RPMI7951 (cell line): ENCODE measurements at places on chromosomes 3 and 15. TPM values are rescaled to one million over a fixed set of nuclear protein-coding genes. Genes with fewer than 3 reads are reported as not detected.

DNA sequence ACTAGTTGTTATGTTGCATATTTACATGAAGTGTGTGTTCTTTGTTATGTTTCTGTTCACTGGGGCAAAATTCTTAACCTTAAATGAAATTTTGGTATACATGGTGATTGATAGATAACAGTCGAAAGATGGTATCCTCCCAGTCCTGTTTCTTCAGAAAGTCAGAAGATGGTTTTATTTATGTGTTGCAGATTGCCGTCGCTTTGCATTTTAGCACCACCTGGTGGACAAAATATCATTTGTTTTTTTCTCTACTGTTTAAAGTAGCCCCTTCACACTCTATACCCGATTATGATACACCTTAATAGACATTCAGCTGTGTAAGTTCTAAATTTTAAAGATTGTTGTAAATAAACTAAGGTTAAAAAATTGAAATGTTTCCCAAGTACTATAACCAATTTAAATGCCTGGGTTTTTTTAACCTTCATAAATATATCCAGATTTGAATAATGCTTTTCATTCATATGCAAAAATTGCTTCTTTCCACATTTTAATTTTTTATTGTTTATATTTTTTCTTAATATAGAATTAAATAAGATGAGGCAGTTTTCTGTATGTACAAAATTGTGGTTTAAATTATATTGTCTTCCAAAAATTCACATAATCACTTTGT, 152.2 kb downstream of the ALCAM start:
- DNase-seq: peak; percentile 66

- peak; percentile 59 for DNase-seq
Measured at GRCh38 chr3:151580591-151580990, 119.7 kb upstream of the IGSF10 start.

DNA sequence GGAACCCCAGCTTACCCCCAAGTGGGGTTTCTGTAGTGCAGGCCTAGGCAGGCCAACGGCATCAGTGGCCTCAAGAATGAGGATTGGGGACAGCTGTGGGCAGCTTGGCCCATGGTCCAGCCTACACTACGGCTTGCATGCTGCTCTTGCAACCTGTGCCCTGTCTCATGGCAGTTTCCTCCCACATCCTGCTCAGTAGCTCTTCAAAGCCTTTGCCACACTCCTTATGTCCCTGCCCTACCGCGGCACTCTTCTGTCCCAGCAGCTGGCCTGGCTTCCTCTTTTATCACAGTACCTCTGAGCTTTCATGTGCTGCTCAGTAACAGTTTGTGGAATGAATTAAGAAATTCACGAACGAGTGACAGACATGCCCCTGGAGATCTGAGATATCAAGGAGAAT, 431.0 kb downstream of the EPHB1 start:
- no peak for DNase-seq

Gene CYP1A1
- total RNA-seq: 1.3 and 1.4 TPM in 2 replicates

- DNase-seq: no peak
Measured at GRCh38 chr3:62376906-62377877, 3.8 kb upstream of the FEZF2 start.

DNA sequence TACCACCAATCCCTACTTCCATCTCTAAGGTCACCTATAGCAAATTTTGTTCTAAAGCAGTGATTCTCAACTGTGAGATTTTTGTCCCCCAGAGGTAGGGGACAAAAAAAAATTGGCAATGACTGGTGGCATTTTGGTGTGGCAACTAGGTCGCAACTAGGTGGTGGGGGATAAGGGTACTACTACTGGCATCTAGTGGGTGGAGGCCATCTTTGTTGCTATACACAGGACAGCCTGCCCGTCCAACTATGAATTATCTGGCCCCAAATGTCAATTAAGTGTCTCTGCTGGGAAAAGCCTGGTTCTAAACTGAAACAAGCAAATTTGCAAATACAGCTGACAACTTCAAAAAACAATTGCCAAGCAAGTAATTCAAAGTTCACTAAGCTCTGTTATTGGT, 1.4 kb downstream of the MTMR10 start:
- DNase-seq: peak; percentile 26

- DNase-seq: no peak
Measured at GRCh38 chr3:180040966-180041365, 4.2 kb upstream of the PEX5L start.

DNA sequence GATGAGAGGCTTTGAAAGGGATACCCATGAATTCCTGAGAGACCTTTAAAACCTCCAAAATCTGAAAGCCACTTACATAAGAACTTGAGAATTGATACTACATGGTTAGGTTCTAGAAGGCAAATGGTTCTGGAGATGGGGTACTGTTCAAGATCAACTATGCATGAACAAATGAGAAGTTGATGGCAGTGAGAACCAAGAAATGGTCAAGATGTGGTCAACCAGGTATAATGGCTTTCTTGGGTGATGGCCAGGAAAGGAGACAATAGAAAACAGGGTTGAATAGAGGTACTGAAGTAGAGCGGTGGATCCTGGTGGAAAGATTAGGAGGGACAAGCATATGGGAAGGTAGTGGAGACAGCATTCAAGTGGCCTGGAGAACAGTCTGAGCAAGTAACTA, 200.4 kb downstream of the RBMS3 start:
- no peak for DNase-seq

DNA sequence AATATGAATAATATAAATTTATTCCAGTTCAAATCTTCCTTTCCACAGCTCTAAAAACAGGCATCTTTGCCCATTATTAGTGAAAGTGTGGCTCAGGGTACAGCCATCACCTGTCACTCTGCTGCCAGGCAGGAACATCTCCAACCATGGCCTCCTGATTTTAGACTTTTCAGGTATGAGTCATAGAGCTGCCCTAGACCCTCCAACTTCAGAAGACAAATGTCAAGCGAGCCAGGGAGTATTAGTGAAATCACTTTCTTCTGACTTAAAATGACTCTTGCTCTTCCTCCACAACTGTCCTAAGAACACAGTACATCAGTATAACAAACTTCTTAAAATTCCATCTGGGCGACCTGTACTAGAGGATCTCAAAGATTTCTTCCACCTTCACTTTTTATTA, 78.1 kb upstream of the AKAP13 start:
- DNase-seq: no peak

Gene SPATA12
- 0.39 TPM in 1 of 2 replicates, not detected in the other for total RNA-seq

- DNase-seq: peak; percentile 40
Measured at GRCh38 chr15:98668566-98669308, 20.4 kb downstream of the IGF1R start.

DNA sequence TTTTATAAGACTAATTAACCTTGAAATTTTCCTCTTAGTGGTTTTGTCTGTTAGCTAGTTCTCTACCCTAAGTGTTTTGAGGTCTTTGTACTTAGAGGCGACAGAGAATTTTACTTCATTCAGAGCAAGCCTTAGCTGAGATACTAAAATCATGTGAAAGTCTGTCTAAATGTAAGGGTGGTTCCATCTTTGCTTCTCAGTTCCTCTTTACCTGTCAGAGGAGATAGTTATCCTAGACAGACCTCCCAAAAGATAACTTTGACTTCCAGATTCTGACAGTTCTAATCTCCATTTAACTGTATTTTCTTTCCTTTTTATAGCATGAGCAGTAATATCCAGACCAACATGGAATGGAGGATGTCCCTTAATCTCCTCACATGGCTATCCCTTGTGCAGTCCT, 34.7 kb downstream of the RNF111 start:
- no peak for DNase-seq

GRCh38 chr3:56494679-56495322, 26.5 kb upstream of the ERC2 start:
- DNase-seq: peak; percentile 81

DNA sequence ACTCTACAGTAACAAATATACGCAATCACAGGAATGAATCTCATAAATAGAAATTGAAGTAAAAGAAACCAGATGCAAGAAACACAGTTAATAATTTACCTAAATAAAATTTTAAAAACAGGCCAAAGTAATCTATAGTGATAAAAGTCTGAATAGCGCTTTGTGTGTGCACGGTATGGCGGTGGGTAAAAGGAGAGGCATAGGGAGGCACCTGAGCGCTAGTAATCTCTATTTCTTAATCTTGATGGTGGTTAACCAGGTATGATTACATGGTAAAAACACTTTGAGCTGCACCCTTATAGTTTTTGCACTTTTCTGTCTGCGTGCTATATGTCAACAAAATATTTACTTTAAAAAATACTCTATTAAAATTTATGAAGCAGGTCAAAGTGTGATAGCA, 198.1 kb upstream of the SATB1 start:
- DNase-seq: no peak

- DNase-seq: no peak
Measured at GRCh38 chr3:111961461-111962164, 17.2 kb upstream of the ABHD10 start.

Gene SERPINI2
- not detected in 2 replicates for total RNA-seq

DNA sequence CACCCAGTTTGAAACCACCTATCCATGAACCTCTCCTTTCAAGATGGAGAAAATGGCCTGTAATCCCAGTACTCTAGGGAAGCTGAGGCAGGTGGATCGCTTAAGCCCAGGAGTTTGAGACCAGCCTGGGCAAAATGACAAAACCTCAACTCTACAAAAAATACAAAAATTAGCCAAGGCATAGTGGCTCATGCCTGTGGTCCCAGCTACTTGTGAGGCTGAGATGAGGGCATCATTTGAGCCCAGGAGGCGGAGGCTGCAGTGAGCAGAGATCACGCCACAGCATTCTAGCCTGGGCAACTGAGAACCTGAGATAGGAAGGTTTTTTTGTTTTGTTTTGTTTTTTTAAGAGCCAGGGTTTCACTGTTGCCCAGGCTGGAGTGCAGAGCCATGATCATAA, 5.4 kb downstream of the TKT start:
- peak; percentile 51 for DNase-seq

DNA sequence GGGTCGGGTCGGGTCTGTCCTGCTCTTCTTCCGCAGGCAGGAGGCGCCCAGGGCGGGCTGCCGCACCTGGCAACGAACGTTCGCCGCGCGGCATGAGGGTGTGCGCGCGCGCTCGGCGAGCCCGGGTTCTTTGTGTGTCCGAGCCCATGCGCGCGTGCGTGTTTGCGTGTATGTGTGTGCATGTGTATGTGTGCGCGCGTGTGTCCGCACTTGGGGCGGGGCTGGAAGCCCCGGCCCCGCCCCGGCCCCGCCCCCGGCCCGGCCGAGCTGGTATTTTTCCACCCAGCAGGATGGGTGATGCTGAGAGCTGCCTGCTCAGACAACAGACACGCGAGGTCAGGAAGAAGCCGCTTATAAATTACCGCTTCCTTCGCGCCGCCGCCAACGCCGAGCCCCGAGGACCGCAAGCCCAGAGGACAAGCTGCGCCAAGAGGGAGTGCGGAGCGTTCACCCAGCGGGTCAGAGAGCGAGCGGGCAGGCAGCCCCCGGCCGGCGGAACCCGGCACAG, at the start of gene SLC6A6:
Gene SLC6A6 (plus strand): TSS at position 303 of the 508 bp plus-strand sequence. CDS start 41,029 bp downstream, outside the sequence.
- DNase-seq: peak; percentile 96

DNA sequence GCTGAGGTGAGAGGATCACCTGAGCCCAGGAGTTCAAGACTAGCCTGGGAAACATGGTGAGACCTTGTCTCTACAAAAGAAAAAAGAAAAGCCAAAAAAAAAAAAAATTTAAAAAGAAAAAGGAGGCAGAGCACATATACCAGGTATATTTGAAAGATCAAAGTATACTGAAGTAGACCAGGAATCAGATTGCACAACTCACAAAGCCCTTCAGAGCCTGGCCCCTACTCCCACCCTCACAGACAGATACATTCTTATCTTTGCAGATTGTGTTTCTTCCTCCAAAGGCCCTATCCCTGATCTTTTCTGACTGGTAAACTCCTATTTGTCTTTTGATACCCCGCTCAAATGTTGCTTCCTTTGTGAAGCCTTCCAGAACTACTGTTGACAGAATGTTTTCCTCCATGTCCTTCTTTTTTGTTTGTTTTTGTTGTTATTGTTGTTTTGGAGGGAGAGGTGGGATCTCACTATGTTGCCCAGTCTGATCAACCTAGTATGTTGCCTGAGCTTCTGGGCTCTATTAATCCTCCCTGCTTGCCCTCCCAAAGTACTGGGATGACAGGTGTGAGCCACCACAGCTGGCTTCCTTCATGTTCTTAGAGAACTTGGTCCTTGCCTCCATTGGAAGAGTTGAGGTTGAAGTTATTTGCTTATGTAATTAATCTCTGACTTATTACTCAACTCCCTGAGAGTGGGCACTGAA, 9.8 kb upstream of the ITGB5 start:
- no peak for DNase-seq

GRCh38 chr3:79491029-79491641, 276.7 kb downstream of the ROBO1 start:
- DNase-seq: no peak

Gene LRTM1
- 1.6 and 2.2 TPM in 2 replicates for total RNA-seq

DNA sequence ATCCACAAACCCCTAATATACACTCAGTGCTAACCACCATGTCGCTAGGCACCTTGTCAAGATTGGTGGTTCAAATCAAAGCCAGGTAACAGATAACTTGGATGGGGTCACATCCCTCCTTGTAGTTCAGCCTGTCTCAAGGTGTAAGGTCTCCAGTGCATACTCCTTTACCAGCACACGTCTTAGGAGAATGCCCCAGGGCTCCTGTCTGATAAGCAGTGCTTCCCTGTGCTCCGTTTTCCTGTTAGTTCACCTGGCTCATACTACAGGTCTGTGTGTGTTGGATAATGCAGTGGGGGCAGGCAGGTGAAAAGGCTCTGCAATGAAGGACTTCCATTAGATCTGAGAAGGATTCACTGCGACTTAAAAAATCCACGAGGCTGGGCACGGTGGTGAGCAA, 50.7 kb downstream of the ETV5 start:
- no peak for DNase-seq

Gene EBLN2
- total RNA-seq: 2.5 and 2.7 TPM in 2 replicates

DNA sequence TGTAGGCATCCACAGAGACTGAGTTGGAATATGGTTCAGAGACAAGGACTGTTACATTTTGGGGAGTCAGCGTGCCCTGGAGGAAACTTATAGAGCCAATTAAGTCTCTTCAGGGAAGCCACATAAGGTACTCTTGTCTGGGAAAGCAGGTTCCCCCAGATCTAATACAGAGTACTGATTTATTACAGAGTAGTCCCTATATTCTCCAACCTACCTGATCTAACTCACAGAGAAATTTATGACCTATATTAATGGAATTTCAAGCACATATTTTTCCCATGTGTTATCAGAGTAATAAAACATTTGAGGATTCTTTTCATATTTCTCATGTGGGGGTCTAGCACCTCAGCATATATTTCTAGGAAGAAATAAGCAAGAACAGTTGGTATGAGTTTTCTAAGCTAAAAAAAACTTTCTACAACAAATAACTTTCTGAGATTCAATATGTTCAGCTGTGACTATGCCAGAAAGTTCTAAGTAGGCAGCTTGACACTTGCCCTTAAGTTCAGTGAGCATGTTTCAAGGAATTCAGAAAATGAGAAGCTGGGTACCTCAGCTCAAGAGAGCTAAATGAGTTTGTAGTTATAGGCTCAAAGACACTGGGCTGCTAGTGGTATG, 75.3 kb upstream of the COL8A1 start:
- no peak for DNase-seq
